ENCODE measurements at places on chromosomes 5 and 9.

- DNase-seq = no peak
Measured at GRCh38 chr9:129776566-129776937, 23.7 kb upstream of the PTGES start.

GRCh38 chr9:16421532-16421931 is 448.9 kb downstream of the BNC2 start:
- peak; percentile 4 for DNase-seq

- DNase-seq = no peak
Measured at GRCh38 chr9:1267141-1267570, 217.0 kb downstream of the DMRT2 start.

GRCh38 chr5:153372425-153373129 is 117.9 kb upstream of the GRIA1 start:
- DNase-seq = no peak

- DNase-seq = no peak
Measured at GRCh38 chr9:9574080-9574479, 1038.7 kb downstream of the PTPRD start.
